ENCODE measurements at places on chromosomes 6 and 20.

- DNase-seq, result no peak
Observed at GRCh38 chr6:80245043-80245442, 138.6 kb downstream of the BCKDHB start.

GRCh38 chr6:14288910-14289309 lies 171.3 kb downstream of the CD83 start:
- DNase-seq, result no peak

- DNase-seq, result no peak
Observed at GRCh38 chr20:8860011-8860495, 208.8 kb upstream of the PLCB4 start.

- DNase-seq, result no peak
Observed at GRCh38 chr6:160960839-160961238, 30.7 kb upstream of the MAP3K4 start.

- no peak for DNase-seq
Observed at GRCh38 chr20:53154540-53154939, 182.4 kb downstream of the TSHZ2 start.
